ENCODE measurements at places on chromosomes 2 and 18. TPM values are rescaled to one million over a fixed set of nuclear protein-coding genes. Genes with fewer than 3 reads are reported as not detected.
A peak's percentile ranks its signal among the peaks of the same experiment; 100 is the strongest.

GRCh38 chr2:69615969-69616368, 27.6 kb downstream of the AAK1 start:
- no peaks in the 10 kb centered on the region for H3K27me3 ChIP-seq
- no peak for DNase-seq
- H3K36me3 ChIP-seq, result no peaks in the 10 kb centered on the region
- no peak overlapping the region for H3K27ac ChIP-seq
- H3K4me1 ChIP-seq, result peaks cover 30% of the 10 kb centered on the region
- H3K4me3 ChIP-seq, result no peak overlapping the region

DNA sequence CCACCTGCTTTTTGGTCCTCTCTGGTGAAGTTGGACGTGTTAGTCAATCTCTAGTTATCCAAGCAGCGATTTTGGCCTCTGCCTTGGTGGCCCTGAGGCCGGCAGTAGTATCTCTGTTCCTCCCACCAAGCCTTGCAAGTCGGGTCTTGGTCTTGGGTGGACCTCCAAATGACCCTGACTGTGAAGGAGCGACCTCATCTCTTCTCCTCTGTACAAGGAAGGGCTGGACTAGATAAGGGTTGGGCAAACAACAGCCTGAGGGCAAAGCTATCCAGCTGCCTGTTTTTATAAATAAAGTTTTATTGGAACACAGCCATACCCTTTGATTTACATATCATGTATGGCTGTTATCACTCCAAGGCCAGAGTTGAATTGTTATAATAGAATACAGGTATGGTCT, 74.6 kb upstream of the FOSL2 start:
- DNase-seq, result no peak
- no peaks in the 10 kb centered on the region for H3K27me3 ChIP-seq
- H3K4me1 ChIP-seq, result peaks cover 2% of the 10 kb centered on the region
- H3K4me3 ChIP-seq, result no peak overlapping the region

The DNAH7 gene
- total RNA-seq, result 0.16 TPM

GRCh38 chr2:135086222-135086621, 34.1 kb downstream of the RAB3GAP1 start:
- H3K4me1 ChIP-seq, result no peaks in the 10 kb centered on the region
- no peak for DNase-seq
- H3K27ac ChIP-seq, result no peak overlapping the region
- no peaks in the 10 kb centered on the region for H3K36me3 ChIP-seq

The DSG2 gene
- 64.4 TPM for total RNA-seq

DNA sequence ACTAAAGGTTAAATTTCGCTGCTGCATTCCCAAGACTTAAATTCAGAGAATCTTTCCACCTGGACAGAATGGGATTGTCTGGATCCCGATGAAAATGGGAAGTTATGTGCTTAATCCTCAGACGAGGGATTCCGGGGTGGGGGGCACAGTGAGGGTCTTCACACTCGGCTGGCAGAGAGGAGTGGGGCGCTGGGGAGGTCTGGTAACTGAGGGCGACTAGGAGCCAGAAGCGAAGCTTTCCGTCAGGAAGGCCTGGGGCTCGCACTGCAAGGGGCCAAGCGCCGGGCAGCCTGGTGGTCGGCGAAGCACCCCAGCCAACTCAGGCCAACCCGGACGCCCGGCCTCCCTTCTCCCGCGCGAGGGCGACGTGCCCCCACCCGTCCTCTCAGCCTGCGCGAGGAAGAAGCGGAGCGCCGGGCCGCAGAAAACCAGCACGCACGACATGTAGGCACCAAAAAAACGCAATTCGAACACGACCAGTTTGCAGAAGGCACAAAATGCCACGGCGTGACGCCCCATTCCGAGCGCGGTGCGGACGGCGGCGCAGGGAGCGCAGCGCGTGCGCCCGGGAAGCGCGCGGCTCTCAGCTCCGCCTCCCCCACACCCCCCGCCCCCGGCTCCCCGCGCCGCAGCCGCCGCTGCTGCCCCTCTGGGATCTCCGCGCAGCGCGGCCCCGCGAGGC, 188.1 kb downstream of the ZEB2 start:
- peak; percentile 78 for DNase-seq
- H3K27me3 ChIP-seq, result no peaks in the 10 kb centered on the region
- H3K36me3 ChIP-seq, result no peaks in the 10 kb centered on the region
- peak overlapping the region; percentile 89 for H3K27ac ChIP-seq
- H3K4me1 ChIP-seq, result peaks cover 21% of the 10 kb centered on the region
- H3K4me3 ChIP-seq, result peak overlapping the region; percentile 66

DNA sequence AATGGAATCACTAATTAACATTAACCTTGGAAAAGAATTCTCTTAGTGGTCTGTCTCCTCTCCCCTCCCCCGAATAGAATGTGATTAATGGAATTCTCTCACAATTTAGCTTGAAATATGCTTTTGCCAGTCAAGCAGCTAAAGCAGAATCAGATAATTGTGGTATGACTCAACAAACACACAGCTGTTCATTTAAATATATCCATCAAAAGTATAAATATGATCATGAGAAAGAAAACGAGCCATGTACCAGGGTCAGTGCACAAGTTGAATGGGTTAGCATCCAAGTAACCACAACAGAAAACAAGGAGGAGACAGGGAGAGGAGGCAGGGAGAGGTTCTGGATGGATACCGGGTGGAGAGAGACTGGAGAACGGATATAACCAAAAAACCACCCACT, 66.9 kb downstream of the ACVR1 start:
- H3K4me3 ChIP-seq, result no peak overlapping the region
- H3K36me3 ChIP-seq, result no peaks in the 10 kb centered on the region
- peak overlapping the region; percentile 69 for H3K27ac ChIP-seq
- H3K27me3 ChIP-seq, result no peaks in the 10 kb centered on the region
- no peak for DNase-seq
- peaks cover 42% of the 10 kb centered on the region for H3K4me1 ChIP-seq

GRCh38 chr18:73780218-73780617, 367.4 kb downstream of the FBXO15 start:
- H3K27ac ChIP-seq, result no peak overlapping the region
- no peaks in the 10 kb centered on the region for H3K4me1 ChIP-seq
- DNase-seq, result no peak
- no peaks in the 10 kb centered on the region for H3K36me3 ChIP-seq

The TBR1 gene
- total RNA-seq, result not detected

The RTP5 gene
- not detected for total RNA-seq

The ARMC9 gene
- 2.9 TPM for total RNA-seq

The DSEL gene
- total RNA-seq, result 6.8 TPM

Measured in right atrium auricular region (tissue), 2 donors.